T47D (cell line): ENCODE measurements at places on chromosomes 13 and 19.

GRCh38 chr19:2986951-2987524 lies 9.7 kb downstream of the TLE6 start:
- no peak for DNase-seq

- no peak for DNase-seq
Measured at GRCh38 chr19:31415322-31415721, 66.1 kb upstream of the TSHZ3 start.

DNA sequence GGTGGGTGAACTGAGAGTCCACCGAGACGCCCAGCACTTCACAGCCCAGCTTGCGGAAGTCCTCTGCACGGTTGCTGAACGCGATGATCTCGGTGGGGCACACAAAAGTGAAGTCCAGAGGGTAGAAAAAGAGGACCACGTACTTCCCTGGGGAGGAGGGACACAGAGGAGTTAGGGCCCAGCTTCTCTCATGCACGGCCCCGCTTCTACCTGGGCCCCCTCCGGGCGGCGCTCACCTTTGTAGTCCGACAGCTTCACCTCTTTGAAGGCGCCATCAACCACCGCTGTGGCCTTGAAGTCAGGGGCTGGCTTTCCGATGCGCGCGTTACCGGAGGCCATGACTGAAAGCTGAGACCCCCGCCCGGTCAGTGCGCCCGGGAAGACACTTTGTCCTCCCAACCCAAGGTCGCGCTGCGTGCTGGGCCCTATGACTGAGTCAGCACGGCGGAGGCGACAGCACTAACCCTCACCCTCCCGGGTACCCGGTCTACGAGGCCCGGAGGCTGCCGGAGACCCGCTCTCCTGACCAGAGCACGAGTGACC lies 606 bp downstream of the PRDX2 start:
- DNase-seq: no peak

DNA sequence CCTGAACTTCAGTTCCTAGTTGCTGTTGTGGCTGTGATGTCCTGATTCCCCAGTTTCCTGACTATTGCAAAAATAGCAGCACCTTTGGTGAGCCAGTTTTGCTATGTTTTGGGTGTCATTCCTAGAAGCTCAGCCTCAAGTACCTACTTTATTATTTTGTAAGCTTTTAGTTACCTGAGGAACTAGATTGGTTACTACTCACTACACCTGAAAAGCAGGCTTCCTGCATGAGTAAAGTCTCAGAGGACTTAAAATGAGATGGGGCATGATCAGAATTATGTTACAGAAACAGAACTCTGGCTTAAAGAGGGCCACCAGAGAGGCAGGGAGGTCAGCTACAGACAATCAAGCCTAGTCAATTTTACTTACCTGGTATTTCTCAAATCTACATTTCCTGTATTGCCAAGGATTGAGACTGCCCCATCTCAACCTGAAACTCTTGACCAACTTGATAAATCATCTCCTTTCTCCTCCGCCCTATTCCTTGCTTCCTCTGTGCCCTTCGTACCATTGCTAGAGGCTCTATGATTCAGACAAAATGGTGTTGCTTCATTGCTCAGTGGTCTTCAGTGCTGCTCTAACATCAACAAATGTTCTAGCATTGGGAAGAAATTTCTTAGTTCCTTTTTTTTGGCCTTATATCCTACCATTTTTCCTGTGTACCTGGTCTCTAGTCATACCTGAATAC lies 58.9 kb downstream of the RAP2A start:
- no peak for DNase-seq

- DNase-seq: peak; percentile 74
Measured at GRCh38 chr19:43465468-43466120, at the start of gene LYPD3. TSS of gene LYPD3 (minus strand) at chr19:43465608. CDS start at chr19:43465571, 37 bp downstream.

DNA sequence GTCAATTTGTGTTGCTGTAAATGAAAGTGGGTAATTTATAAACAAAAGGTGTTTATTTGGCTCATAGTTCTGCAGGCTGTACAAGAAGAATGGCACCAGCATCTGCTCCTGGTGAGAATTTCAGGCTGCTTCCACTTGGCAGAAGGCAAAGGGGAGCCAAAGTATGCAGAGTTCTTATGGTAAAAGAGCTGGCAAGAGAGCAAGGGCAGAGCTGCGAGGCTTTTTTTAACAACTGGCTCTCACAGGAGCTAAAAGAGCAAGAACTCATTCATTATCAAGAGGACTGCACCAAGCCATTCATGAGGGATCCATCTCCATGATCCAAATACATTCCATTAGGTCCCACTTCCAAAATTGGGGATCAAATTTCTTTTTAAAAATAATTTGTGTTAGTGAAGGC lies 1712.7 kb downstream of the SLITRK5 start:
- DNase-seq: no peak
